ENCODE measurements at places on chromosomes 6 and 20.

DNA sequence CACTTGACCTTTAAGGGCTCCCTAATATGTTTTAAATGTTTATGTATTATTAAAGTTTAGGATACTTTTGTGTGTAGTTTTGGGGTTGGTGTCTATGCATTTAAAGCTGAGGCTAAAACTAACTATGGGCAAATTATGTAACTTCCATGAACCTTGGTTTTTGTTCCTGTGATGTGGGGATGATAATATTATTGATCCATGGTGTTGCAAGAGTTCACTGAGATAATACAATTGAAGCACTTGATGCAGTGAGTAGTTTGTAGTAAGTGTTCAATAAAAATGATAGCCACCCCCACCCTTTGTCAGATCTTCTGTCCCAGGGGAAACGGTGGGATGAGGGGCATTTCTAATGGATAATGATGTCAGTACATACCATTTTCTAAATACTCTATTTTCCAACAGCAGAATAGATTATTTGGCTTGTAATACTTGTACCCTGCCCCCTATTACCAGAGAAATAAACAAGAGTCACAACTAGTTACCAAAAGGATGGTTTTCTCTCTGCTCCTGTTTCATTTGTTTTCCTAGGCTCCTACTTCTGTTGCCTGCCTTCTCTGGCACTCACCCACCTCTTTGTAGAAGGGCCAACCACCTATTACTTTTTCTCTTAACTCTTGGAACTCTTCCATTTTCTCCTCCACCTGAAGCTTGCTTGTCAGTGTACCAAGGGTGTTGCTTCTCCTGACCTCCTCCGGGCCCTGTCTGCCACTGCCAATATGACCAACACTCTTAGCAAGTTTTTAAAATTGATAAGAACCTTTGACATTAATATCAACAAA is 97.9 kb downstream of the RCAN2 start:
- no peak for DNase-seq

DNA sequence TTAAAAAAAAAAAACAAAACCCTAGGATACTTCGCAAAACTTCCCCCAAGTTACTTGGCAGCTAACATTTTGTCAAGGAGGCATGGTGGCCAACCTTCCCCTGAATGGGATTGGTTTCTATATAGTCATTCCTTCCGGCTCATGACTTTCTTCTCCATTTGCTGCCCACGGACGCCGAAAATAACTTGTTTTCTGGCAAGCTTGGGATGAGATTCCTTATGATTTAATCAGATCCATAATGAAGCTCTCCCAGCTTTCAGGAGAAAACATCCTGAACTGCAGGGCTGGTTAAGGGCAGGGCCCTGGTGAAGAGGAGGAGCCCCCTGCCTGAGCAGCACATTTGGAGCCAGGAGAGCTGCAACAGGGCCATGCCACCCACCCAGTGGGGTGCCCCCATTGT is 49.9 kb downstream of the PPP1R16B start:
- no peak for DNase-seq

- no peak for DNase-seq
Observed at GRCh38 chr20:13158369-13158768, 62.7 kb upstream of the ISM1 start.

DNA sequence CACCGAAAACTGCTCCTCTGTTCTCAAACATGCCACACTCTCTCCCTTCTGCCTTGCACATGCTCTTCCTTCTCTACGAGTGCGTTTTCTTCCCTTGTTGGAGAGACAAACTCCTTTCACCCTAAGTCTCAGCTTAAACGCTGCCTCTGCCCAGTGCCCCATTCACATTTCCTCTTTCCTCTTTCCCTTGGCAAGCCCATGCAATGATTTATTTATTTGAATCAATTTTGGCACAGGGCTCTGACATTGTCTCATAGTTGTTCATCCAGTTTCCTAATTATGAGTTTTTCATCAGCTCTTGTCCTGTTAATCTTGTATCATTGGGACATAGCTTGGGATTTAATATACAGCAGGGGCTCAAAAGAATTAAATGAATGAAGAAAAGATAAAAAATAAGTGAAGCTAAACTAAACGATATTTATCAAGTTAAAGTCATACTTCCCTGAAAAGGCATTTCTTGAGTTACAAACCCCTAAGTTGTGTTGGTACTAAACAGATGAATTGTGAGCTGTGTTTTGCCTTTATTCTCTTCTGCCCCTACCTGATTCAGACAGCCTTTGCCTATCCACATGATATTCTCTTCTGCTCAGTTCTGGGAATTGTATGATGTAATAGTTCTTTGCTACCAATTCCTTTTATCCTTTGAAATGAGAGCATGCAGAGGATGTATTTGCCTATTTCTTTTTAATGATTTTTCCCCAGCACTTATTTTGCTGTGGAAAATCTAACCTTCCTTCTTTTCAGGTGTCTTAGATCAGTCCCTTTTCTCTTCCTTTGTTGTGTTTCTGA is 704.4 kb downstream of the UTRN start:
- no peak for DNase-seq

DNA sequence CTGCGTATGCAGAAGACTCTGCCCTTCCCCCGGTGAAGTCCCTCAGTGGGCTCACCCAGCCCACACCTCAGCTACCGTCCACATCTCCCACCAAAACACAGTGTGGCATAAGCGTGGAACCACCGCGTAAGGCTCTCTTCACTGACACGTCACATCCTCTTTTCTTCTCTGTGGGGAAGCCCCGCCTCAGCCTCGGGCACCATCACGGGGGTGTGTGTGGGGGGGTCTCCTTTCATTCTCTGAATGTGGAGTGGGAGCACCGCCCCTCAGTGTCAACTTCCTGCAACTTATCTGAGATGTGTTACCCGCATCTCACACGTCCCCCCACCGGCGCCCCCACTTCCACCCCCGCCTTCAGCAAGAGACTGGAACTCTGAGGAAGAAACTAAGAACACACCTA is 388.4 kb upstream of the JARID2 start:
- DNase-seq: peak; percentile 73

- DNase-seq: no peak
Observed at GRCh38 chr6:54980511-54981275, 134.1 kb downstream of the FAM83B start.

DNA sequence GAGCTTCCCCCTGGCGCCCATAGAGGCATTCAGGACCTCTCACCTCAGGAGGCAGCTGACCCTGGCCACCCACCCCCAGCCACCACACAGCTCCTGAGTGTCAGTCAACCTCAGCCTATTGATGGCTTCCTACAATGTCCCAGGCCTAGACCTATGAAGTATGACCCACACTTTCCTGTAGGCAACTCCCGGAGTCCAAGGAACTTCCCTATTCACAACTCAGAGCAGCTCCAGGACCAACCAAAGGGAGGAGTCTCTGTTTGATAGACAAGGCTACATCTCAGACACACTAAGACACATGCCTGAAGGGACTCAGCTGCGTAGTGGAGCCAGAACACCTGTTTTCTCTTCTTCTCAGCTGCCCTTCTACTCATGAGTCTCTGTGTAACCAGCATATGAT is 169.1 kb downstream of the MAFB start:
- DNase-seq: no peak

DNA sequence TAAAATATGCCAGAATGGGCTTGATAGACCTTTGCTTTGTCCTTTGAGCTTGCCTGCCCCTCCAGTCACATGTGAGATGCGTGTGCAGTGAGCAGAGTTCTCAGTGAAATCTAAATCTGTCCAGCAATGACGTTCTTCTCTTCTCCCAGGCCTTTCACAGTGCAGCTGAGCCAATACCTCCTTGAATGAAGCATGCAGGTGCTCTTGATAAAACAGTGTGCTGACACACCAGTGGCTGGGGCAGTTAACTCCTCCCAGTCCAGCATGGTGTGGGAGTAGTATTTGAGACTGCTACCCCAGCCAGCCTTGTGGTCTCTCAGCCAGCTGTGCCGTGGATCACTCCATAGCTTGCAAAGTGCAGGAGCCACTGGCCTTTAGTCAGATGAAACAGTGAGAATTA is 240.5 kb downstream of the FARS2 start:
- no peak for DNase-seq

DNA sequence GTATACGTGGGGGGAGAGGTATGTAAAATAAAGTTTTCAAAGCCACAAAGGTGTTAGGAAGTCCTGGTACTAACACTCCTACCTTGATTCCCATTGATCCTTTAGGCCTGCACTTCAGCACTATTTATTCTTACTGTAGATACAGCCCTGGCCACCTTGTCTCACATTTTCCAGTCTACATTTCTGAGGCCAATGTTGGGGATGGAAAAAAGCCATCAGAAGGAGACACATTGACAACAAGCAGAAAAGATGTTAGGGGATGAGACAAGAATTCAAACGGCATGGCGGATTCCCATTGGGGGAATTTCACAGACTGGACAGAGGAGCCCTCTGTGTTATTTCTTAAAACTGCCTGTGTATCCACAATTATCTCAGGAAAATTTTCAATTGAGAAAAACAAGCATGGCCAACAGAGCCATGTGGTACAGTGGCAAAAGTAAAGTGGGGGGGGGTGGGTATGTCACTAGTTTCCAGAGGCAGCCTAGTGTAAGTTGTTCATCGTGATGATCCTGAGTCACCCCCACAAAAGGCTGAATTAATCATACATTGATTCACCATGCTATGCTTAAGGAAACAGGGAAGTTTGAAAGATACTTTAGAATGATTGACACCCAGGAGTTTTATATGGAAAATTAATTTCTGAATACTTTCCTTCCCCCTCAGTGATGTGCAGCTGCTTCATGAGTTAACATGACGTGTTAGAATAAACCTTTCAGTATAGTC is 40.5 kb downstream of the RREB1 start:
- no peak for DNase-seq

DNA sequence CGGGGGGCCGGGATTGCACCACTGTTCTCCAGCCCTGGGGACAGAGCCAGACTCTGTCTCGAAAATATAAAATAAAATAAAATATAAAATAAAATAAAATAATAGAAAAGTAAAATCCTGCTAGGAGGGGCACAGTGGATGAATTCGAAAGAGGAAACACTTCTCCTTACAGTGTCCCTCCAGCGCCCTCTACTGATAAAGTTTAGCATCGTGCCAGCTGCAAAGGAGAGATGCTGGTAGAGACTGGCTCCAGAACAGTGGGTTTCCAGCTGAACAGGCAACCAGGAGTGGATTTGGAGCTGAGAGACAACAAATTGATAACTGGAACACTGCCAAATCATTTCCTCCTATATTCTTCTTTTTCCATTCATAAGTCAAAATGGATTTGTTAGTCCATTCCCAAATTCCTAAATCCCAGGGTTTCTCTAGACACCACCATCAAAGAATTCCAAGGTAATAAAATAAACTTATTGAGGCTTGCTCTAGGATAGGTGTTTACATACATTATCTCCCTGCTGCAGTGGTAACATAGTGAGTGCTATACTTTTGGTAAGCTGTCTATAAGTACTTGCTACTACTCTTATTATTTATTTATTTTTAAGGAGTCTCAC is 31.7 kb upstream of the TBPL1 start:
- DNase-seq: peak; percentile 56

- DNase-seq: no peak
Observed at GRCh38 chr6:170584954-170585498, 589 bp upstream of the PDCD2 start.

DNA sequence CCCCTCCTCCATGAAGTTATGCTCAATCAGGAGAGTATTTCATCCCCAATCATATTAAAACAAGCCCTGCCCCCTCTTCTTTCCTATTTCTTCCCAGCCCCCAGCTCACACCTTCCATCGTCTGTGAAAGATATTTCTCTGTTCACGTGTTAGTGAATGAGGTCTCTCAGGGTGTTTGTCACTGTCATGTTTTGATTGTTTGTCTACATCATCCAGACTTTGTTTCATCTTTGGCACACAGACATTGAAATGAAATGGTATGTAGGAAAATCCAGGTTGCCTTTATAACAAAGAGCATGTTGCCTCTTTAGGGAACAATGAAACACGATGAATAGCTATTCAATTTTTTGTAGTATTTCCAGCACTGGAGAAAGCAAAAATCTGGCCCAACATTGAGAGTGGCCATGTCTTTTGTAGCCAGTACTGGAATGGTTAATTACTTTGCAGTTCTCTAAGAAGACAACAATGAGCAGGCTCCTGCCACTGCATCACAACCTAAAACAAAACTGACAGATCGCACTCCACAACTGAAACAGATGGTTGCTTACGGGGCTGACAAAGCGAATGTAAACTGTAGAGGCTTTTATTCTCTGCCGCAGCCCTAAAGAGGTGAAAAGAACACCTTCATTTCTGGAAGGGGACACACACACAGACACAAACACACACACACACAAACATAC is 543.6 kb upstream of the CITED2 start:
- no peak for DNase-seq

DNA sequence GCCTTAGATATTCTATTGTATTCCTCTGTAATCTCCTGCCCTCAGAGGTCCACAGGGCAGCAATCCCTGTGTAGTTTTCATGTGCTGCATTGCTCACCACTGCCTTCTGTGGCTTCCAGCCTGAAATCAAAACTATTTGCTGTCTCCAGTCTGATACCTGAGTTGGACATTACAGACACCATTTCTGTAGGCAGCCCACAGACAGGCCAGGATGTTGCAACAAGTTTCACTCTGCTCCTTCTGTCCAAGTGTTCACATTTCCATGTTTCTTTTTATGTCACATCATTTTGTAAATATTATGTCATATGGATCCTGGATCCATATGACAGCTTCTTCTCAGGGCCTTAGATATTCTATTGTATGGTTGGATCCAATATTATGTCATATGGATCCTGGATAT is 21.7 kb downstream of the ECI2 start:
- DNase-seq: no peak

GRCh38 chr20:52515877-52516276 is 324.3 kb upstream of the ZFP64 start:
- no peak for DNase-seq

DNA sequence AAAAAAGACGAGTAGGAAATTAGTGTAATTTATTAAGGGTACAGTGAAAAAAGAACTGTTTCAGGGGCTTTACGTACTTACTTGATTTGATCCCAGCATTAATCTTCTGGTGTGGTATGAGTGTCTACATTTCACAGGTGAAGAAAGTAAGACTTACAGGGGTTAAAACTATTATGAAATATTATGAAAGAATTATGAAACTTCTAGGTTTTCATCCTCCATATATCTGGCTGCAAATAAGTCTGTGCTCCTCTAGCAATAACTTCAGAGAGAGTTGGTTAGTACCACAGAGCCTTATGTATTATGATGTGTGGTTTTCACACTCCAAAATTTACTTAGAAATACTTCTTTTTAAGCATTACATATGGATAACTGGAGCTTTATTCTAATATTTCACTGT is 41.9 kb downstream of the ZFAND3 start:
- no peak for DNase-seq

DNA sequence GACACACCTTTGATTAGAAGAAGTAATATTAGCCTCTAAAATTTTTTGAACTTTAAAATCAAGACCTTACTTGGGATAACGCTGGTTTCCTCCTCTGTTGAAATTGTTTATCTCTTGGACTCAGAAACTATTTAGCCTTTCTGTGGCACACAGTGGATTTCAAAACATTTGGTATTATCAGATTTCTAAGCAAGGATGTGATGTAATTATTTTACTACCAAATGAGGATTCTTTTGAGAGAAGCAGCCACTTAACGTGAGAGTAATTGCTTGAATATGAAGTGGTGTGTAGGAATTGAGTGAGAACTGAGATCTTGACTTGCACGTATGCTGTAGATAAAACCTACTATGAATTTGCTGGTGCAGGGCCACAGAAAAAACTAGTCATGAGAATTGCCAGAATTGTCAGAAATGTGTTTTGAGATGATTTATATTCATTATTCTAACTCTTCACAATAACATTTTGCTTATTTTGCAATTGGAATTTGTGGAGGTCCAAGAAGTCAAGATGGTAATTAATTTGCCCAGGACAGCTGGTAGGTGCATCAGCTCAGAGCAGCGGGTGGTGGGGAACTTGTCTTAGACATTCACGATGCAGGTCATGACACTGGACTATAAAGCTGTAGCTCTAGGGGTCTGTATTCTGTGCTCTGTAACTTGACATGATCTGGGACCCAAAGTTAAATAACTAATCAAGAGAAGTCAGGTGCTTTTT is 53.4 kb downstream of the AKAP12 start:
- DNase-seq: no peak

Data from naive thymus-derived CD4-positive, alpha-beta T cell (primary cell).